ENCODE measurements at places on chromosomes 6 and 20.

DNA sequence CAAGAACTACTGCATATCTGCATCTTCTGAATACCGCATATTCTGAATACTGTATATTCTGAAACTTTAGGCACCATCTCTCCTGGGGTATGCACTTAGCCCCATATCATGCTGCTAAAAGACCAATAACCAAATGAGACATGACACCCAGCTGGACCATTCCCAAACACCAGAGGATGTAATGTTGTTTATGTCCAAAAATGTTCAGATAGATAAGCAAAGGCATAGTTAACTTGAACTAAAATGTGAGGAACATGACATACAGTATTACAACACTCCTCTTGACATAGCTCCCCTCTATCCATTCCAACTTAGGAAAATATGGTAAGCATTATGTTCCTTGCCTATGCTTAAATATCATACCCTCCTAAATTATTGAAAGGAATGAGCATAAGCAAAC is 127.3 kb downstream of the TENT5A start:
- DNase-seq: no peak

DNA sequence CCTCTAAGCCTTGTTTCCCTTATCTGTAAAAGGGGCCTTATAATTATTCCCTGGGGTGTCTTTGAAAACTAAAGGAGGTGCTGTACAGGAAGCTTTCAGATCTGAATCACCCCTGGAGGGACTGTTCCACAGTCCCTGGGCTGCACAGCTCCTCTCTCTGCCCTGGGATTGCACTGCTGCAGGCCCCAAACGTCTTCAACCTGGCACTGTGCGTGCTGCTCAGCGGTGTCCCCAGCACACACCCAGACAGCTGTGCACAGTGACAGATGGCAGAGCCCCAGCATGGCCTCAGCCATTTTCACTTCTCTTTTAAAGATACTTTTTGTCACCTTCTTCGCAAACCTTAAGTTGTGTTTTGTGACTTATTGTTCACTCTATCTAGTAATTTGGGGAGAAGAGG is 50.7 kb upstream of the INSM1 start:
- no peak for DNase-seq

DNA sequence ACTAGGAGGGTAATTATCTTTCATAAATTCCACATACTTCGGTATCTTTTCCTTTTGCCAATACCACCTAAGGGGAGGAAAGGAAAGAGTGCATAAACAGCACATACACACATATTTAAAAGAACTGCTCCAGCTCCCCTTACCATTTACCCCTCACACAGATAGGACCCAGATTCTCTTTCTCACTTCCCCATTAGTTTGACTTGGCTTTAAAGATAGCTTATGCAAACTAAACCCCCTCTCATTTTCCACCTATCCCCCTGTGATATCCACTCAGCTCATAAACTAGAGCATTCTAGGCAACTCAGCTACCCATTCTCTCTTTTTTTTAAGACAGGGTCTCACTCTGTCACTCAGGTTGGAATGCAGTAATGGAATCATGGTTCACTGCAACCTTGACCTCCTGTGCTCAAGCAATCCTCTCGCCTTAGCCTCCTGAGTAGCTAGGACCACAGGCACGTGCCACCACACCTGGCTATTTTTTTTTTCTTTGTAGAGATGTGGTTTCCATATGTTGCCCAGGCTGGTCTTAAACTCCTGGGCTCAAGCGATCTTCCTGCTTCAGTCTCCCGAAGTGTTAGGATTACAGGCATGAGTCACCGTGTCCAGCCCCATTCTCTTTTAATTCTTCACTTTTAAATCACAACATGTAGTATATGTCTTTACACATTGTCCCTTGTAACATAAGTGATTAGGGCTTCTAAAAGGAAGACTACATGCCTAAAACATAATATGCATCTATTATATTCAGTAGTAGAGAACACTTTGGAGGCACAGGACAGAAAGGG is 4.0 kb downstream of the FUCA2 start:
- no peak for DNase-seq

- no peak for DNase-seq
Observed at GRCh38 chr6:47235421-47235820, 74.3 kb downstream of the TNFRSF21 start.

DNA sequence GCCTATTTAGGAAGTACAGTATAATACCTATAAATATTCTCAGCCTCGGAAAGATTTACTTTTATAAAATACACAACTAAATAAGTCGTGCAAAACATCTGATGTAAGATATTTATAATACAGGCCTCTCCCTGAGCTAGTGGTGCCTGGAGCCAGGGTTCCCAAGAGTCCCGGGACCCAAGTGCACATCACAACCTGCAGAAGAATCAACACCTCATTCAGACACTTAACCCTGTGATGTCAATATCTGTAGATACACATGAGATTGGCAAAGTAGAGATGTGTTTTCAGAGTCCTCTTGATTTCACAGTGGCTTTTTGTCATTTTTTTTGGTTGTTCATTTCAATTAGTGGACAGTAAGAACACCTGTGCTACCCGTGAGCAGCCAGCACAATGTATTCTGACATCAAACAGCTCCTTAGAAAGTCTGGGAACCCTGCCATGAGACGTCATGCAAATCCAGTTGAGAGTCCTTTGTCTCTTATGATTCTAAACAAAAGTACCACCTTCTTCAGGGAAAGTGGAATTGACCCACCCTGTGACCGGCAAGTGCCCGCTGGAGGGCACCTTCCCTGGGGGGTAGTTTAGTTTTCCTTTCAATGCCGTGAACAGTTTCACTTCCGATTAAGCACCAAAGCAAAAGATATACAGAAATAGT is 101.6 kb downstream of the DACT2 start:
- no peak for DNase-seq

- no peak for DNase-seq
Observed at GRCh38 chr6:136739501-136739900, 52.8 kb downstream of the MAP3K5 start.

- no peak for DNase-seq
Observed at GRCh38 chr6:141719476-141719875, 413.2 kb upstream of the GJE1 start.

DNA sequence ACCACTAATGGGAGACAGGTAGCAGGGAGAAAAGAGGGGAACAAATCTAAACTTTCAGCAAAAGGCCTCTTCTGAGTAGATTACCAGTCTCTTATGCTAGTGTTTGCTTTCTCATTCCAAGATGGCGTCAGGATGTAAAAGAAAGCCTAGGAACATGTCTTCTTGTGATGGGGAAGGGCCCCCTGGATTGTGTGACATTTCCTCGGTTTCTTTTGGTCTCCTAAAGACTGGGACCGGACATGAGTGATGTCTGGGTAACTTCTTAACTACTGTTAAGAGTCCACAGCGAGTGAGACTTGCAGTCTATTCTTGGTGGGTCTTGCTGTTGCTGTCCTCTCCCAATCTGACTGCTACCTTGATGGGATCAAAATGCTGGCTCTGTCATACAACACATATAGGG is 60.3 kb downstream of the ADGRB3 start:
- no peak for DNase-seq

- DNase-seq: no peak
Observed at GRCh38 chr6:36329798-36330291, 6.8 kb downstream of the BNIP5 start.

DNA sequence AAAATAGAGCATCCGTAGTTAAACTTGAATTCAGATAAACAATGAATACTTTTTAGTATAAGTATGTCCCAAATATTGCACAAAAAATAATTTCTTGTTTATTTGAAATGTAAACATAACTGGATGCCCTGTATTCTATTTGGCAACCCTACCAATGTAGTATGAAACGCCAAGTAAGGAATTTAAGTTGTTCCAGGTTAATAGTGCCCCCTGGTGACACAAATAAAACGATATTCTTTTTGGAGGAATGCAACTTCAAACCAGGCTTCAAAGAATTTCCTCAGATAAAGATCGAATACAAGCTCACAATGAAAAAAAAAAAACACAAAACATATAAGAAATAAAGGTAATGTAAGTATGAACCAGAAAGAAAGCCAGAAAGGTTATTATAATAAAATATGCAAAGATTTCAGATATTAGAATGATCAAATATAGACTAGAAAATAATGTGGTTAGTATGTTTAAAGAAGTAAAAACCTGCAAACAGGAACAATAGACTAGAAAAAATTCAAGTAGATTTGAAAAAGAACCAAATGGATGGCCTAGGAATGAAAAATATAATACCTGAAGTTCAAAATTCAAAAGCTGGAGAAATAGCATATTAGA is 18.4 kb upstream of the AKAP7 start:
- DNase-seq: no peak

- DNase-seq: no peak
Observed at GRCh38 chr6:45293306-45293705, 34.8 kb upstream of the RUNX2 start.

GRCh38 chr6:130029163-130029562 is 10.8 kb downstream of the L3MBTL3 start:
- DNase-seq: no peak

DNA sequence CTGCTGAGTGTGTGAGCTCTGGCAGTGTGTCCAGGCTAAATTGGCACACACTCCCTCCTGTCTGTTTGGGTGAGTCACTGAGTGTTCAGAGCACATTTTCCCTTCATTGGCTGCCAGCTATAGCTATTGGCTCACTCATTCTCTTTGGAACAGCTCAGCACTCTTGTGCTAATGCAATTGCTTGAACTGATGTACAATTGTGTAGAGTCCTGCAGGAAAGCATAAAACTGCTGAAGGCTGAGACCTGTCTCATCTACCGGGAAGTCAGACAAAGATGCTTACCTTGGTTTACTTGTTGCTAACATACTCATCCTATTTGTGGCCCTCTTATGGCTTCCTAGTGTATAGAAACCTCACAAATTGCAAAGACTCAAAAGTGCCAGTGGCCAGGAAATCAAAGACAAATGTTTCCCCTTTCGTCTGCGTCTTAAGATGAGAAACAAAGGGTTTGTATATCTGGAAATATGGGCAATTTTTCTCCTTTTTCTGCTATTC is 351.0 kb downstream of the BCKDHB start:
- DNase-seq: no peak

DNA sequence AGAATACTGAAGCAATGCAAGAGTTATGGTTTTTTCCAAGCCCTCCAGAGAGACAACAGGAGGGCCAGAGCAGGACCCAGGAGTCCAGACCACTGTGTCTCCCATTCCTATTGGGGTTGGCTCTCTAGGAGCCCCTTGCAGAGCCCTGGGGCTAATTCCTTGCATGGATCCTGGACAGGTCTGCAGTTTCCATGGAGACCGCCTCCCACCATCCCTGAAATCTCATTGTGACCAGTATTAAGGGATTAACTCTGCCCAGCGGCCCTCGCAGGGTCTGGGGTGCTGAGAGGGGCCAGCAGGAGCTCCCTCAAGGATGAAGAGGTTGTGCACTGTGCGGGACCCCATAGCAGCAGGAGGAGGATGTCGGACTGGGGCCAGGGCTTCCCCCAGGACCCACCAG is 34.8 kb downstream of the HNF4A start:
- no peak for DNase-seq

DNA sequence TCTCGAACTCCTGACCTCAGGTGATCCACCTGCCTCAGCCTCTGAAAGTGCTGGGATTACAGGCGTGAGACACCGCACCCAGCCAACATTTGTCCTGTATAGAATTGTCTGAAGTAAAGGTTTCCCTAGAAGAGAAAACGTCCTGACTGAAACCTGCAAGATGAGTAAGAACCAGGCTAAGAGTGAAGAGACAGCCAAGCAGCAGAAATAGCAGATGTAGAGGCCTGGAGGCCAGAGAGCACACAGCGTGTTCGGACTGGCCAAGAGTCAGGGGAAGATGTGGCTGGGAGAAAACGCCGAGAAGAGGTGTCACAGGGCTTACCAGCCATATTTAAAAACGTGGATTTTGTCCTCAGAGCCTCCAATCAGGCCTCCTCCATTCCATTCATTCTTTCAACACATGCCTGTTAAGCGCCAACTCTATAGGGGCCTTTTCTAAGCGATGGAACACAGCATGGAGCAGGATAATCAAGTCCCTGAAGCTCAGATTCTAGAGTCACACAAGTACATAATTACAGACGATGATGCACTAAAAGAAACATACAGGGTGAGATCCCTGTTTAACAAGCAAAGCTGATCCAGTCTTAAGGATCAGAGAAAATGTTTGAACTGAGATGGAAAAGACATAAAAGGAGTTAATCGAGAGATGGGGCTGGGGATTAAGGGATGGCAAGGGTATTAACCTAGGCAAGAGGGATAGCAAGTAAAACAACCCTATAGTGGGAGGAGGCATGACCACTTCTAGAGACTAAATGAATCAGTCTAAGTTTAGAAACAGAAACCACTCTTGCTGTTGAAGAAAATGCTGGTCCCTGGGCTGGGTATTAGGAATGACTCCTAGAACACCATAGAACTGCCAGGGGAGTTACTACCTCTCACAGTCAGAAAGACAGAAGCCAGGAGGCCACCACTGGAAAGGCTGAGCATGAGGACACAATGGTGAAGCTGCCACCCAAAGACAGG is 4.8 kb downstream of the ZCCHC3 start:
- DNase-seq: no peak

DNA sequence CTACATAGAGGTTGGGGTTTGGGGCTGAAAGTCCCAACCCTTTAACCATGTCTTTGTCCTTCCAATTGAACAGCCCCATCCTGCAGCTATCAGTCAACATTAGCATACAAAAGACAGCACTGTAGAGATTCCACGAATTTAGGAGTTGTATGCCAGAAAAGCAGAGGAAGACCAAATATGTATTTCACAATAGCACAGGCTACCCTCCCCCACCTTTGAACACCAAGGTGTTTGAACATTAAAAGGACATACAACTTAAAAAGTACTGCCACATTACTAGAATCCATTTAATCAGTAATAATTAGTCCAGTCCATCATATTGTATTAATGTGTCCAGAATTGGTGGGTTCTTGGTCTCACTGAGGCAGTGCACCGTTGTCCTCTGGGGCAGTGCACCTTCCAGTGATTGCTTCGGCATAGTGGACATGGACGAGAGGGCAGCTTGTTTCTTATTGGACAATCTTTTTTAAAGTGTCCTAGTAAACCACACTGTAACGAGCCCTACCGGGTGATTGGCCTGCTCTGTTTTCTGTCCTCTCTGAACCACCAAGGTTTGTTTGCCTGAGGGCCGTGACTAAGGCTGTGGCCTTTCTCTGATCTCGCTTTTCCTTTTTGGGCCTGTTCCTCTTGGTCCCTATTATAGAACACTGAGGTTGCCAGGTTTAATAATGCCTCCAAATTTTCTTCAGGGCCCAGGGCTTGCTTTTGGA is 36.4 kb downstream of the GSTA4 start:
- DNase-seq: no peak

DNA sequence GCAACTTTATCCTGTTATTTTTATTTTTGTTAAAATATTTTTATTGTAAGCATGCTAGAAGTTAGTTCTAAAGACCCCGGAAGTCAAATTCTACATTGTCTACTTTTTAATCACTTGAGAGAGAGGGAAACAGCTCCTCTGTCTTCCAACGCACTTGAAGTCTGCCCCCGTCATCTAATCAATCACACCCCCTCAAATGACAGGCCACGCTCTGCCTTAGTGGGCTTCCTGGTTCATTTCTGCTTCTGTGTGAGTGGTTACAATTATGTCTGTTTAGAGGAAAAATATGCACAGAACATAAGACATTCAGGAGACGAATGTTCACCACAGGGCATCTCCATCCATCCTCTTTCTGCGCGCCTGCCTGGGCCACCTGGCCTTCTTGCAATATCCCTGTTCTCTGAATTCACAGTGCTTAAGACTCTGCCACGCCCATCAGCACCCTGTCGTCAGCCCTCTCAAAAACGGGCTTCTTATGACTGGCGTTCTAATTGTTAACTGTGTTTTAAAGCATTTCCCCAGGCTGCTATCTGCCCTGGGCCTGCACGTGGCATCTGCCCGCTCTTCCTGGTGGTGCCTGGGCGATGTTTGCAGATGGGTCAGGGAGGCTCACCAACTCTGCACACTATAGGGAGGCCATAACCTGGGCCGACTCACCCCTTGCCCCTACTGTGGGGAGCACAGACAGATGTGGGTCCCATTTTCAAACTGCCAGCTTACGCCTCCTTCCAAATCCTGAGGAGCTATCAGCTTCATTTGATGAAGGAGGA is 15.4 kb downstream of the DACT2 start:
- DNase-seq: no peak
